SK-N-SH treated with all-trans-retinoic acid at 6 μM for 48 hours (cell line): ENCODE measurements at places on chromosomes 5 and 9.

GRCh38 chr5:76384189-76384588 is 18.9 kb upstream of the IQGAP2 start:
- ATAC-seq: no peak

GRCh38 chr9:115137526-115137925 is 19.6 kb upstream of the TNC start:
- no peak for ATAC-seq

GRCh38 chr9:134626069-134626423 is 15.6 kb upstream of the COL5A1 start:
- no peak for ATAC-seq

GRCh38 chr5:39231705-39232525 is 12.6 kb upstream of the FYB1 start:
- ATAC-seq: no peak

DNA sequence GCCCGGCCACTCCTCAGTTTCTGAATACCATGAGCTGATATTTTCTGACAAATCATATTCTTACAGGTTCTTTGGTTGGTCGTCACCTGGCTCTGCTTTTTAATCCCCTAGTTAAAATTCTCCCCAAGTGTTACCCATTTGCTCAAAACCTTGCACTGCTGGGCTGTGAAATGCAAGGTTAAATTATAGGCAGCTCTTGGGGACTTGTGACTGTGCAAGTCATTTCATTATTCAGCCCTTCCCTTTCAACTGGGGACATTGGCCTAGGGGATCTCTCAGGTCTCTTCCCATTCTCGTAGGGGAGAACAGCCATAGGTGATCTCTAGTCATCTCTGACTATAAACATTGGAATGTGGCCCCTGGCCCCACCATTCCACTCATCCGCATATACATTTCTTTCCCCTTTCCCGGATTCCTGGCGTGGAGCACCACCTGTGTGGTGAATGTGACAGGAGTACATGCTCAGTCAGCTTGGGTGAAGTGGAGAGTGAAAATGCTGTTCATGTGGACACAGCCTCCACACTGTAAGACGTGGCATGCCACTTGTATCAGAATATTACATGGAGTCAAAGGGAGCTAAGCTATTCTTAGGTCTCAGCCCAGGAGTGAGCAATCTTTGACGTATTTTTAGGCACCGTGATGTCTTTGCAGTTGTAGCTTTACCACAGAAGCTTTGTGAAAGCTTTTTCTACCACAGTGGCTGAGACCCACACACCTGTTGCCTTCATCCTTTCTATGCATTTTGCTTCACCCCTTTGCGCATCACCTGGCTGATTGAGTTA is 386.7 kb downstream of the KDM4C start:
- ATAC-seq: no peak

- ATAC-seq: no peak
Measured at GRCh38 chr9:96157675-96158074, 144.3 kb downstream of the HSD17B3 start.

DNA sequence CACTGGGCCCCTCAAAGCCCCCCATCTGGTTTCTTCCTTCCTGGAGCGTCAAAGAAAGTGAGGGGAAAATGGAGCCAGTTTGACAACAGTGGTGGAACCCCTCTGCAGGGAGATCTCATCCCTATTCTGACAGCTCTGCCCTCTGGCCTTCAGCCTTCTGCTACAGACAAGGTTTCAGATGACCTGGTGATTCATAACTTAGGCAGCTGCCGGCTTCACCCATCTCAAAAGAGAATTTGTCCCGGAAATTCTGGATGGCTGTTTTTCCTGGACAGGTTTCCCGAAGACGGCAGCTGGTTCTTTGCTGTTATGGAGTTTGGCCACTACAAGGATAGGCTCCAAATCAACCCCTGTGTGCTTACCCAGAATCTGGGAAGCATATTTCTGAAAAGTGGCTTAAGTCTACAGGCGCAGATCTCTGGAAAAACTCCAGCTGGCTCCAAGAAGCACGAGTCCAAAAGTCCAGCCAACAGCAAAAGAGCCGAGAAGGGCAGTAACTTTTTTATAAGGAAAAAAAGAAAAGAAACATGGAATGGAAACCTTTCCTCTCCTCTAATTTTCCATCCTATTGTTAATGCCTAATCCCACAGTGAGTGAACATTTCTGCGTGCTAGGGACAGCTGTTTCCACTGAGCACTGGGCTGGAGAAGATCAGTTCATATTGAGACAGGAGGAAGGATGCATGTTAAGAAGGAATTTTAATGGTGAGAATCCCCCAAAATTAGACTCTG is 54.5 kb downstream of the ZNF366 start:
- peak; percentile 85 for ATAC-seq

DNA sequence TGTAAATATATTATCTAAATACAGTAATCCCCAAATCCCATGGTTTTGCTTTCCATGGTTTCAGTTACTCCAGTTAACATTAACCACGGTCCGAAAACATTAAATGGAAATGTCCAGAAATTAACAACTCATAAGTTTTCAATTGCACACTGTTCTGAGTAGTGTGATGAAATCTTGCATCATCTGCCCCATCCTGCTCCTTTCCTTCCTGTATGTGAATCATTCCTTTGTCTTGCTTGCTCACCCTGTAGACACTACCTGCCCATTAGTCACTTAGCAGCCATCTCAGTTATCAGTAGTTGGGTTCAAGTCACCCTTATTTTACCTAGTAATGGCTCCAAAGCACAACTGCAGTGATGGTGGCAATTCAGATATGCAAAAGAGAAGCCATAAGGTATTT is 1568.5 kb upstream of the WWC1 start:
- ATAC-seq: no peak

DNA sequence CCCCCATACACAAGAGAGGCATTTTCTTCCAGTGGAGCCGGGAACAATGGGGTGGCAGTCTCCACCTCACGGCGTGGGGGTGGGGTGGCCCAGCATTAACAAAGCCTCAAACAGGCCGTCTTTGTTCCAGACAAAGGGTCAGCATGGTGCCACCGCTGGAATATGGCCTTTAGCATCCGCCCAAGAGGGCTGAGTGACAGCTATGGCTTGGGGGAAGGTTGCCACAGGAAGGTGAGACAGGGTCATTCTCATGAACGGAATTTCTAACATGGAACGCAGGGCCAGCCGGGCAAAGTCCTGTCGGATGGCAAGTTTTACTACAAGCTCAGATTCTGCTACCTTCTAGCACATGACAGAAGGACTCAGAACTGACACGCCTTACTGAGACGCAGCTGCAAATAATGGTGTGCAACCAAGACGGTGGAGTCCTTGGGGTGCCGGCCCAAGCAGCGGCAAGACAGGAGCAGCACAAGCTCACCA is 64.0 kb downstream of the OTULIN start:
- no peak for ATAC-seq

DNA sequence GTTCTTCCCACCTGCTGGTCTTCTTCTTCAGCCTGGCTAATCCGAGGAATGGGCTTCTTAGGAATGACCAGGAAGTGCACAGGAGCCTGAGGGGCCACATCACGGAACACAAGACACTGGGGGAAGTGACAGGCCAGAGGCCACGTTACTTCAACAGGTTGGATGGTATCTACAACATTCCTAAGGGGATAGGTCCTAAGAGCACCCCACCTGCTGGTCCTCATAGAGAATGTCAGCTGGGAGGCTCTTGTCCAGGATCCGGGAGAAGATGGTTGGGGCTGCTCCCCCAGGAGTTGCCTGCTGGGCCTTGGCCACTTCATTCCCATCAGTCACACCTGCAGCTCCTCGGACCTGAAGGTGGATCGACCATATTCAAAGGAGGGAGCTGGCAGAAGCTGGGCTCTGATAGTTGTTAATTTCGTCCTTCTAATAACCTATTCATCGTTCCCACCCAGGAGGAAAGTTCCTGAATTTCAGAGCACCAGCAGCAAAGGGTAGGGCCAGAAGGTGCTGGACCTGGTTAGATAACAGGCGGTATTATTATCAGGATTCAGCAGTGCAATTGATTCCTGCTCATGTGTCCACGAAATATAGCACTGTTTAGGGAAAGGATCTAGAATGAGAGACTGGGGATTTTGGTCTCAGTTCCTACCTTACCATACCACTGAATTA is 1.3 kb downstream of the HINT2 start:
- no peak for ATAC-seq

- no peak for ATAC-seq
Measured at GRCh38 chr5:141608557-141608956, 10.2 kb downstream of the DIAPH1 start.

- no peak for ATAC-seq
Measured at GRCh38 chr9:112028242-112029221, 131.9 kb downstream of the UGCG start.

DNA sequence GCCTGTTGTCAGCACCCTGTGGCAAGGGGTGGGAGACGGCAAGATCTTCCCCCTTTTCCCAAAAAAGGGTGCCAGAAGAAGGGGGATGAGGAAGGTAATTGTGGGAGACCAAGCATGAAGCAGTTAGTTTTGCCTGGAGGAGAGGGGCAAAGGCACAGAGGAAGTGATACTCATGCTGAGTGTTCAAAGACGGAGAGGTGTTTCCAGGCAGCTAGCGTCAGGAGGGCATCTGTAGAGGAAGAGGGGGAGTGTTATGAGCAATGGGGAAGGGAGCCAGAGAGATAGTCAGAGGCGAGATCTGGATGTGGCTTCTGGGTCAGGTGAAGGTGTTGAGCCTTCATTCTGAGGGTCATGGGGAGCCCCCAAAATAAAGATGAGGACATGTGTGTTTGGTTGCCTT is 26.9 kb upstream of the ADAM19 start:
- ATAC-seq: peak; percentile 23; the same call in 2 of the 3 replicates

- ATAC-seq: peak; percentile 83
Measured at GRCh38 chr9:95189251-95190098, 128.0 kb downstream of the FANCC start.

- ATAC-seq: peak; percentile 51
Measured at GRCh38 chr5:57539281-57539701, 56.7 kb upstream of the ACTBL2 start.

DNA sequence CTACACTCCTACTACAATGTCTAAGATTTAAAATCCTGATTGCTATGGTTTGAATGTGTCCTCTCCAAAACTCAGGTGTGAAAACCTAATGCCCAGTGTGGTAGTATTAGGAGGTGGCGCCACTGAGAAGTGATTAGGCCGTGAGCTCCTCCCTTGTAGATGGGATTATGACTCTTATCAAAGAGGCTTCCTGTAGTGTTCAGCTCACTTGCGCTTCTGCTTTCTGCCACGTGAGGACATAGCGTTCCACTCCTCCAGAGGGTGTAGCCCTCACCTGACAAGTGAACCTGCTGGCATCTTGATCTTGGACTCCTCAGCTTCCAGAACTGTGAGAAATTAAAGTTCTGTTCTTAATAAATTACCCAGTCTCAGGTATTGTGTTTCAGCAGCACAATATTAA is 33.0 kb upstream of the WHRN start:
- peak; percentile 74 for ATAC-seq

- no peak for ATAC-seq
Measured at GRCh38 chr9:2765250-2765880, 48.1 kb downstream of the KCNV2 start.

DNA sequence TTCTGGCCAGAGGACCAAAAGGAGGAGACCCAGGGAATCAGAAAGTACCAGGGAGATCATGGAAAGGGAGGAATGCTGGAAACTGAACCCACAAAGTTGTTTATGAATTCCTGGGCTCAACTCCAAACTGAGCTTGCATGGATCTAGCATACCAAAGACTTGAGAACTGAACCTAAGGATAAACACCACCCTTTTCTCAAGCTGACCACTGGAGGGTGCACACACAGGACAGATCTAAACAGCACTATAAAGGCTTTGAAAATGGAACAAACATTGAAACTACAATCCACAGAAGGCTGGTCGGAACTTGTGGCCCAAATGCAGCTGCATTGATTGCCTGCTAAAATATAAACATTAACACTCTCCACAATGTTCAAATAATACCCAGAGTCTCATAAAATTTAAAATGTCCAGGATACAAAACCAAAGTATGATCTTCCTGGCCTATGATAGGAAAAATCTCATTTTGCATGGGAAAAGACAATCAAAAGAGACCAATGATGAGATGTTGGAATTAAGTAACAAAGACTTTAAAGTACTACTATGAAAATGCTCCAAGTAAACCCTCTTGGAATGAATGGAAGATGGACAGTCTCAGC is 15.6 kb upstream of the IRF1 start:
- ATAC-seq: peak; percentile 96

- ATAC-seq: no peak
Measured at GRCh38 chr5:102902135-102902448, 147.0 kb downstream of the PAM start.

- no peak for ATAC-seq
Measured at GRCh38 chr9:25556540-25556939, 121.7 kb downstream of the TUSC1 start.

DNA sequence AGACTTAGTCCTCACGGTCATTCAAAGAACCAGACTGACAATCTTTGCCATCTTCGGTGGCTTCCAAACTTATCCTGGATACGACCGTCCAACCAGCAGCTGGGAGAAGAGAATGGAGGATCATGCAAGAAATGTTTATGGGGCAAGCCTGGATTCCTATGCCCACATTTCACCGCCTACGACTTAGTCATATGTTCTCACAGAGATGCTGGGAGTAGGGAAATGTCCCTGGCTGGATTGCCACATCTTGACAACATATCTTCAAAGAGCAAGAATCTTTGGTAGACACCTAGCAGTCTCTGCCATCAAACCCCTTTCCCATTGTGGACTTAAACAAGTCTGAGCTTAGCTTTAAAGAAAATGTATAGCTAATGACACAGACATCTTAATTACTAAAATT is 5.0 kb downstream of the MED7 start:
- no peak for ATAC-seq

- no peak for ATAC-seq
Measured at GRCh38 chr5:88393716-88394535, 125.3 kb upstream of the TMEM161B start.

- no peak for ATAC-seq
Measured at GRCh38 chr5:132277256-132277655, 16.9 kb upstream of the SLC22A4 start.

GRCh38 chr9:19446361-19446861 is 37.6 kb downstream of the ACER2 start:
- ATAC-seq: no peak

DNA sequence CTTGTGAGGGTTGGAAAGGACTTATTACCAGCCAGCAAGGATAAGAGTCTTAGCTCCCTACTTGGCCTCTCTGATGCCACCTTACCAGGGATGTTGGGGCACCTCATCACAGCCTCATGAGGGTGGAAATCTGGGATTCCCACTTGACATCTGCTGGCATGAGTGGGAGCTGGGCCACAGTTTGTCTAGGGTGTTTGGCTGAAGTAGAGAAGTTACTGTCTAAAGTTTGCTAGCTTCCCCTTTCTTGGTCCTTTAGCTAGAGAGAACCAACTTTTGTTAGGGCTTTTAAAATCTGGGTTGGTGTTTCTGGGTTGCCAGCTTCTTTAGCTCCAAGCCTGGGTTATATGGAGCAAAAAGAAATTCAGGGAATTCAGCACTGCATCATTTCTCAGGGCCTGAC is 57.5 kb upstream of the GNA14 start:
- no peak for ATAC-seq

DNA sequence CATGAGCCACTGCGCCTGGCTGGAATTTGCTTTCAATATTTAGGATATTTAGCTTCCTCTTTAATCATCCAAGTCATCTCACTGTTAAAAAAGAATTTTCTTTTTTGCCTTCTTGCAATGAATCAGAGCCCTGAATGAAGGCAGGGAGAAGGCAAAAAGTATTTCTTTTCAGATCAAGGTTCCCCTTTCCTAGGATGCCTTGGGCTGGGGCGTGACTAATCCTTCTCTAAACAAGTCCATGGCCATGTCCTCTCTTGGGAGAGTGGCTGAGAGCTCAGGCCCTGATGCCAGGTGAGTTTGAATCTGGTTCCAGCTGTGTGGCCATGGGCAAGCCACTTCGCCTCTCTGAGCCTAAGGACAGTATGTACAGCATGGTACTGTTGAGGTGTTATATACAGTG is 84.8 kb upstream of the NEURL1B start:
- no peak for ATAC-seq

GRCh38 chr9:4927701-4928100 is 57.4 kb upstream of the JAK2 start:
- ATAC-seq: no peak
